ENCODE measurements at places on chromosomes 7 and 10.
A peak's percentile ranks its signal among the peaks of the same experiment; 100 is the strongest.

GRCh38 chr7:87473986-87474385 lies 1.5 kb downstream of the ABCB4 start:
- DNase-seq: no peak

DNA sequence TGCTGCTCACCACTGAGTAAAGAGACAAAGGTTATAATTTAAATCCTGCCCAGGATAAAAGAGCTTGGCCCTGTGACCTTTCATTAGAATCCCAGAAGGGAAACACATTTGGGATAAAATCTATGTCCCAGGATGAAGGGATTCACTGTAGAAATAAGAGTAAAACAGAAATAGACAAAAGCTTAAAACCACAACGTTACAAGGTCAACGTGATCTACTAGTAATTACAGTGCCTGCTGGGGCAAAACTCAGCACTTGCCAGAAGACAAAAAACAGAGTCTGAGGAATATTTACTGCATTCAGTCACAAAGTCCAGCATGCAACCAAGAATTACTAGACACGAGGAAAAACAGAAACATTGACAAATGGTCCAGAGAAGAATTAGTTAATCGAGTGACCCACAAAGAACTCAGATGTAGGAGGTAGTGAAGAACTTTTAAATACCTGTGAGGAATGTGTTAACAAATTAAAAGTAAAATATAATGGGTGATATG lies 982.3 kb downstream of the GATA3 start:
- no peak for DNase-seq

GRCh38 chr10:132611026-132611910 lies 73.7 kb downstream of the INPP5A start:
- no peak for DNase-seq

DNA sequence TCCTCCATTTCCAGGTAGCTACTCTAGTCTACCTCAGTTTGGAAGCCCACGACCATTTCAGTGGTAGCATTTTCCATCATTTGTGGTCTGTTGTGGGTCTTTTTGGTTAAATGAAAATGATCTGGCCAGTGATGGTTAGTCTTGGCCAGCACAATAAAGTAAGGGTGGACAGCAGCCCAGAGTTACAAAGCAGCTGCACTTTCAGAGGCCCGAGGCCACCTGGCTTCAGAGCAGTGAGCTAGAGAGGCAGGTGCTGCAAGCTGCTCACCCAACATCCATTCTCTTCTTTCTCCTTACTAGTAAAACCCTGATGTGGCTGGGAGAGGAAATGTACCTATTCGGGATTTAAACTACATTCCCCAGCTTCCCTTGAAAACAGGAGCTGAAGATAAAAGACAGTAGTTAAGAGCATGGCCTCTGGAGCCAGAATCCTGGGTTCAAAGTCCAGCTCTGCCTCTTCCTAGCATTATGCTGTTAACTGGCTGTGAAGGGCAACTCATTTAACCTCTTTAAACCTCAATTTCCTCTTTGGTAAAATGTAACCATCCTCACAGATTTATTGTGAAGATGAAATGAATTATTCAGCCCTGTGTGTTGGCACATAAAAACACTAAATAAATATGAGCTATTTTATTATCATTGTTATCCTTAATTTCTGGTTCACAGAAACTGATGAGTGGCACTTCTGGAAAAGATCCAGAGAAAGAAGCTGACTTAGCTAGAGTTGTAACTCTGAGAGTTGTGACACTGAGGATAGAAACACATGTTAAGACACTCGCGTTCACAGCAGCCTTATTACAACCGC lies 517.4 kb downstream of the PARD3 start:
- peak; percentile 13 for DNase-seq

DNA sequence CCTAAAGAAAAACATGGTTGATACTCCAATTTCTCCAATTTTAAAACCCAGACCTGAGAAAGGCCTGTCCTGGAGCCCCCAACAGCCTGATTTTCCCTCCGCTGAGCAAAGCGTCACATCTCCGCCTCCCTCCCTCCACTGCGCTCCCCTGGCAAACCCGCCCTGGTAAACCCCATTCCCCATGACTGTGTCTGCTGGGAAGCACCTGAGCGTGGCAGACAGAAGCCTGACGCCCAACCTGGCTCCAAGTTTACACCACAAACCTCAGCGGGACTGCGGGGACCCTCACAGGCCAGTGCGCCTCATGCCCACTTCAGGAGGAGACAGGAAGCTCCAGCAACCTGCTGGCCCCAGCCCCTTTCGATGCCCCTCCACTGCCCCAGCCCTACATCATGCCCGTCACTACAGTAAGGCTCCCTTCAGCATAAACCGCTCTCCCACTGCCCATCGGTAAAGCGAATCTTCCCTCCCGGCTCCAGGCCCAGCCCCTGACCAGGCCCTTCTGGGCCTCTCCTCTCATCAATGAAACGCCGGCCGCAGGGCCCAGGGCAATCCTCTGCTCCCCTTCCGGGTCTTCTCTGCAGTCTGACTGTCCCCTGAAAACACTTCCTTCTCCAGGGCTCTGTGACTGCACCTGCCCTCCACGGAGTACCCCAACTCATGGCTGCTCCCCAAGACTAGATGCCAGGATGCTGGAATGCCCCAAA lies 233.3 kb downstream of the MAD1L1 start:
- DNase-seq: no peak

DNA sequence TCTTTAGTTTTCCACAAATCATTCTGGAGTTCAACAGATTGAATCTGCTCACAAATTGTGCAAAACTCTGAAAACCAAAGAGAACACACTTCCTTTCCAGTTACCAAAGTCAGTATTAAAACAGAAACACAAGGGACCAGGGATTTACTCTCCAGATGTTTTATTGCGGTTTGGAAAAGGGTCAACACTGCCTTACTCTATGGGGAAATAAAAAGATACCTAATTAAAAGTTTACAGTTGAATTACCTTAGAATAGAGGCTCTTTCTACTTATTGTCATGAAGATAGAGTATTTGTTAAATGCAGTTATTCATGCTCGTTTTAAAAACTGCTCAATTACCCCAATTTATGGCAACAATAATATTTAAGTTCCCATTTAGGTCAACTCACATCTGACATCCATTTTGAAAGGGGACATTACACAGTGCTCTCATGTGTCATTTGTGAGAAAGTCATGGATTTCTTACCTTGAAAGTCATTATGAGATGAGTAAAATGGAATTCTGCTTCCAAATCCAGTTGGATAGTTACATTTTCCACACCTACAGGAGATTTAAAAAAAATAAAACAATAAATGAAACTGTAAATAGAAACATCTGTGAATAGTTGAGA lies 8.4 kb downstream of the LAMB1 start:
- no peak for DNase-seq

GRCh38 chr7:46133072-46133471 lies 212.0 kb upstream of the IGFBP3 start:
- DNase-seq: no peak

- no peak for DNase-seq
Measured at GRCh38 chr7:57375783-57376182, 74.2 kb upstream of the ZNF716 start.

GRCh38 chr7:87933605-87933952 lies 472 bp upstream of the ADAM22 start:
- DNase-seq: no peak

DNA sequence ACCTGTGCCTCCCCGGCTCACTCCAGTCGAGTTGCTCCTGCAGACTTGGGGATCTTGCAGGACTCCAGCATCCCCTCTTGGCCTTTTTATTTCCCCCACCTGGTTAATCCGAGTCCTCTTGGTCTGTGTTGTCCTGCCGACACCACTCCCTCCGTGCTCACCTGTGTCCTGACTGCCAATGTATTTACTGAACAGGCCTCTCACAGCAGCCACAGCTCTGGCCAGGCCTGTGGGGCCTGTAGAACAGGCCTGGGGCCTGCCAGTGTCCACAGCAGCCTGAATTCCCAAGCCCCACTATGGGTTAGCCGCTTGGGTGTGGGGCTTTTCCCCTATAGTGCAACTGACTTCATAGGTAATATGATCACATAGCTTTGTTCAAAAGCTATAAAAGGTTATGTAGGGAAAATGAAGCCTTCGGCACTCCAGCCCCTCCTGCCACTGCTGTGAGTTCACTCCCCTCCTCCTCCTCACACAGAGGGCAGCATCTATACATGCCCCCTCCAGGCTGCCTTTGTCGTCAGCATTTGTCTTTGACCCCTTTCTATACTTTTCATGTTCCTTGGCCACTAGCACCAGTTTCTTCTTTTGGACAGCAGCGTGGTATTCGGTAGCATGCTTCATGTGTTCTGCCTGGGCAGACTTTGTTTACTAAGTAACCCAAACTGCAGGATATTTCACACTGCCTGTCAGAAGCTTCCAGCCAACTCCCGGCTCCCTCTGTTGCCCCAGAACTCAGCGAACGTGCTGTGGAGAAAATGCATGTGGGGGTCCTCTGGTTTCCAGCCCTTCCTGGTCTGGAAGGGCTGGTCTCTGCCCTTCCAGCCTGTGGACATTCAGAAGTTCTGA lies 46.1 kb downstream of the ZNF467 start:
- no peak for DNase-seq

DNA sequence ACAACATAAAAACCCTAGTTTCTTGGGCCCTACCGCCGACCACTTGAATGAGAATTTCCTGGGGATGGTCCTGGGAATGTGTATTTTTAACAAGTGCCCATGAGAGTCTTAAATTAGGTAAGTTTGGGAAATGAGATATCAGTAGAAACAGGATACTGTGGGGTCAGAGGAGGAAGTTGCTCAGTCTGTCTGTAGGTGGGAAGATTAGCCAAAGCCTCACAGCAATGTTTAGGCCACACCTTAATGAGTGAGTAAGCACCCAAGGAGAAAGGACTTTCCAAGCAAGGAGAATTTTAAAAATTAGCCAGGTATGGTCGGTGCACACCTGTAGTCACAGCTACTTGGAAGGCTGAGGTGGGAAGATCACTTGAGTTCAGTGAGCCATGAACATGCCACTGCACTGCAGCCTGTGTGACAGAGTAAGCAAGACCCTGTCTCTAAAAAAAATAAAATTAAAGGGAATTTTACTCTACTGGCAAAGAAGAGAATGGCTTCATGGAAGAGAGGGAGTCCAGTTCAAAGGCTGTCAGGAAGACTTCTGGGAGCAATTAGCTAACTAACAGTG lies 31.9 kb downstream of the PAPSS2 start:
- no peak for DNase-seq

DNA sequence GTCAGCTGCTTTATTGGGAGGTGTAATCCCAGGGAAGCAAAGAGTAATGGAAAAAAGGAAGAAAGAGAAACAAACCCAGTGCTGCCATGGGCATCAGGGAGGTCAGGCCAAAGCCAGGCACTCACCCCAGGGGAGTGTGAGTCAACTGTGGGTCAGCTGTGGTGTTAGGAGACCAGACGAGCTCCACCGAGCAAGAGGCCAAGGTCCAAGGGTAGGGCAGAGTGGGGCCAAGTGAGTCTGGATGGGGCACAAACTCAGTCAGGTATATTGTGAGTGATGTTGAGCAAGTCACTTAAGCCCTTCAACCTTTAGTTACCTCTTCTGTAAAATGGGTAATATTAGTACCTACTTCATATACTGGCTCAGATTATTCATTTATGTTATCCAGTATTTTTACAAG lies 30.4 kb upstream of the CDK13 start:
- no peak for DNase-seq

GRCh38 chr7:94971051-94971867 lies 63.9 kb downstream of the PPP1R9A start:
- no peak for DNase-seq

GRCh38 chr7:120792861-120793130 lies 65.1 kb downstream of the TSPAN12 start:
- DNase-seq: no peak

GRCh38 chr7:32779167-32779566 lies 112.4 kb downstream of the KBTBD2 start:
- DNase-seq: no peak

GRCh38 chr7:151033864-151034249 lies 5.6 kb downstream of the ABCB8 start:
- no peak for DNase-seq

- DNase-seq: no peak
Measured at GRCh38 chr7:6242561-6242960, 29.9 kb downstream of the CYTH3 start.

DNA sequence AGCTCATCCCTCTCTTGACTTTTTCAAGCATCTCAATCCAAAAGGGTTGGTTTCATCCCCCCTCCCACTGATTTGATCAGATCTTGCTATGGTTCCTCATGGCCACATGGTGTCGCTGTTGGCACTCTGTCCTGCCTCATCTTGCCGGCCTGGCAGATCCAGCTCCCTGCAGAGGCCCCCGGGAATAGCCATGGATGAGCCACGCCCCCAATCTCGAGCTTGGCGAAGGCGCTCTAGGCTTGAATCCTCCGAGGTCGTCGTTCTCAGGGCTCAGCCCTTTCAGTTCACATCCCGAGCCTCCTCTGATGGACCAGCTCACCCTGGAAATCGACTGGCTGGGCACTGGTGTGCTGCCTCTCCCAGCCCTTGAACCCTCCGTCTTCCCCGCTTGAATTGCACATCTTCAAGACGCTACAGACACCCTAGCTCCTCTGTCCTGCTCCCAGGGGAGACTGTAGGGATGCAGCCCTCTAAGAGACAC lies 628.7 kb downstream of the TYW1 start:
- DNase-seq: peak; percentile 44

- no peak for DNase-seq
Measured at GRCh38 chr7:102096012-102096332, 190.7 kb upstream of the SH2B2 start.

DNA sequence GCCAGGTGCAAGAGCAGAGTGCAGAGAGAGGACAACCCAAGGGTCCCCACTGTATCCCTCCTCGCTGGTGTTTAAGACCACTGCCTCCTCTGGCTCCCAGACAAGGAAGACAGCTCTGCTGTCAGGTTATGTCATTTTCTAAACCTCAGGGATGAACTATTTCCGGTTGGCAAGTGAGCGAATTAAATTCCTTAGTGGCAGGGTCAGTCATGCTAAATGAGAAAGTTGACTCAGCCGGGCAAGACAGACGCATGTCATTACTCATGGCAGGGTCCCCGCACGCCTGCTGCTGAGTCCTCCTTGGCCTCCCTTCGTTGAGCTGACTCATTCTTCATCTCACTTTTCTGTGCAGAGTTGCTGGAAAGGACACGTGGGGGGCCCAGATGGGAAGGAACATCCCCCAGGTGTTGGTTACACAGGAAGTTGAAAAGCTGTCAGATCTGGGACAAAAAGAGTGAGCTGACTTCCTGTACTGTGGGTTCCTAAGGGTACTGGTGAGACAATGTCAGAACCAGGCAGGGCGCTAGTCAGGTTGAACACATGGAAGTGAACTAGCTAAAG lies 47.1 kb upstream of the UCN3 start:
- no peak for DNase-seq

DNA sequence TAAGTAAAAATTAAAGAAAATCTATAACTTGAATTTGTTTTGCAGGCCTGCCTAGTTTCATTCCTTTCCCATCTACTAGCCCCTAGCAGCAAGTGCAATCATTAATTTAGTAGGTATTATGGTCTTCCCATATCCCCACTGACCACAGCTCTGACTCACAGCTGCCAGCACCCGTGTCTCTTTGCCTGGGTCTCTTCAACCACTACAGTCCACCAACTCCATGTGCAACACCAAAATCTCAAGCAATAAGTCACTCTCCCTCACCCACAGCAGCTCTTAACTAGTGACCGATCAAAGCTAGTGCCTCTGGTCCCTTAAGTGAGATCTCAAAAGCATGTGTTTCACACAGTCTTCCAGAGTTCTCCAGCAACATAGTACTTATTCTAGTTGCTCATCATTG lies 26.0 kb upstream of the THSD7A start:
- DNase-seq: no peak

GRCh38 chr7:2233926-2234325 lies 1.2 kb upstream of the MAD1L1 start:
- no peak for DNase-seq

Measured in NCI-H510A (cell line).